Activated naive CD4-positive, alpha-beta T cell treated with anti-CD3 and anti-CD28 coated beads, Interleukin-2, amount 50 U/mL, for 72 hours (primary cell): ENCODE measurements at places on chromosomes 1 and 21. TPM values are rescaled to one million over a fixed set of nuclear protein-coding genes. Genes with fewer than 3 reads are reported as not detected.

DNA sequence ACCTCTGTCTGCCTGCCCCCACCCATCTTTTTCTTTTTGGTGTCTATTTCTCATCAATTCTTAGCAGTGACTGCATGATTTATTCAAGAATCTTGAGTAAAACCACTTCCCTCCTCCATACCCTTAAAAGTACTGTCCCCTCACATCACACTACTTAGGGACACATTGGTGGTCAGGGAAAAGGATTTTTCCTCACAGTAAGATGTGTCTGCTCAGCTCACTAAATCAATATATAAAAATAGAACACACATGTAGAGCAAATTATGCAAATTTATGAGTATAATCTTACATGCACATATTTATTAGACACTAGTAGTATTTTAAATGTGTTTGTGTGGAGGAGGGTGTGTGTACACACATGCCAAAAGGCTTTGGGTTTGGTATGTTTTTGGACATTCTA lies 202.0 kb downstream of the PBX1 start:
- no peak for DNase-seq

SCCPDH gene
- 13.5 TPM for total RNA-seq

SPRR3 gene
- not detected for total RNA-seq

DNA sequence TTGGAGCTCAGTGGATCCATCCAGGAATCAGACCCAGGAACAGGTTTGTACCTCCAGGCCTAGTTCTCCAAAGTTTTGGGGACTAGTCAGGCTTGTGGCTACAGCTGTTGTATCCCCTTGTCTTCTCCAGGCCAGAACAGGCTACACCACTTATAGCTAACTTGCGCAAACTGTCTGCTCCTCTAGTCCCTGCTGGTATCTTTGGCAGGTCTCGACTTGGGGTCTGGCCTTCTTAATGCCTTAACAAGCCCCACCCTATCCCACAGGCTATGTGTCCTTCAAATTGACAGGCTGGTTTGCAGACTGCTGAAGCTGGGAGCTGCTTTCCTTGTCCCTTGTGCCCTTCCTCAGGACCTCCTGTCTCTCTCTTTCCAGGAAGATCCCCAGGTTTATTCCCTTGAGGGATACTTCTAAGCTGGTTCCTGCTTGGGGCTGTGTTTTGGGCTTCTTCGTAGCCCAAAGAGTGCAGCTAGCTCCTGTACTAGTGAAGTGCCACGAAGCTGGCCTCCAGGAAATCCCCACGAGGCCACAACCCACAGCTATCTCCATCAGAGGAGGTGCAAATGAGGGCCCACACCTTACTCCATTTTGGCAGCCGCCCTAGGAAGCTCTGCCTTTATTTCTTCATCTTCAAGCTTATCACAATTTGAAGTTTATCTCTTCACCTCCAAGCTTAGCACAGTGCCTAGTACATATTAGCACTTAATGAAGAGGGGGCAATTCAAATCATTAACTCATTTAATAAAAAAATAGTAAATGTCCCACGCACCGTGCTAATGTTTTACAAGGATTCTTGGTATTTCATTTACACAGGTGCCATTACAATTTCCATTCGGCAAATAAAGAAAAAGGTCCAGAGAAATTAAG lies 683 bp upstream of the DMAP1 start:
- no peak for DNase-seq

DNA sequence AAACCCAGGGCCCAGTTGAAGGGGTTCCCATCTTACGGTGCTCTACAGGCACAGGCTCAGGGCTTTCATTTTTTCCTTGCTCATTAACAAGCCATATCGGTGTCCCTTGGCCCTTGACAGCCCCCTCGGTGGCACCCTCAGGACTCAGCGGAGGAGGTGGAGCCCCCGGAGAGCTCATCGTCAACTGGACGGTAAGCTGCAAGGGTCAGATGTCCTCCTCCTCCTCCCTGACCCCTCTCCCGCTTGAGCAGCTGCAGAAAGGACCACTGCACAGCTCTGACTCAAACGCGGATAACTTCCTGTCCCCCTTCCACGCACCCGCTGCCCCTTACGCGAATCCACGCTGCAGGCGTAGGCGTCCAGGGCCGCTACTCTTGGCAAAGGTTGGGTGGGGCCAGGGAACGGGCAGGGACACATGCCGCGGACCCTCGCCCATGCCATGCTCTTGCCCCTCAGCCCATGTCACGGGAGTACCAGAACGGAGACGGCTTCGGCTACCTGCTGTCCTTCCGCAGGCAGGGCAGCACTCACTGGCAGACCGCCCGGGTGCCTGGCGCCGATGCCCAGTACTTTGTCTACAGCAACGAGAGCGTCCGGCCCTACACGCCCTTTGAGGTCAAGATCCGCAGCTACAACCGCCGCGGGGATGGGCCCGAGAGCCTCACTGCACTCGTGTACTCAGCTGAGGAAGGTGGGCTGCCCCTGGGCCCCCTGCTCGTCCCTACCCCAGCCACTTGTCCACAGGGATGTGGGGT lies 14.7 kb downstream of the TMEM81 start:
- DNase-seq, result no peak

GRCh38 chr1:212207822-212208520 lies 77.2 kb upstream of the PPP2R5A start:
- no peak for DNase-seq

DNA sequence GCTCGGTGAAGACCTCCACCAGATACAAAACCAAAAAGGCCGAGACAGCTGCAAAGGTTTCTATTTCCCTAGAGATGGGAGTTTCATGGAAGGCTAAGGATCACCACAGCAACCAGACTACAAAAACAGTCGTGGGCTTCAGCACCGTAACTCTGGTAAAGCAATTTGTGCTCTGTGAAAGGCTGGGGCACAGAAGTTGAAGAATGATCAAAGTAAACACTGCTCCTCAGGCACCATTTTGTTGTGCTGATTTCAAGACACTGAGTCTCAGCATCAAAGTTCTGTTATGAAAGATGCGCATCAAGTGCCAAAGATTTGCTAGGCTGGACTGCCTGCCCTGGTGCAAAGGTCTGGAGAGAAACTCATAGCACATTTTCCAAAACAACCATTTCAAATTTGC lies 116.2 kb downstream of the TGFBR3 start:
- DNase-seq, result no peak

- DNase-seq, result no peak
These were observed 197.6 kb downstream of the LIPI start for GRCh38 chr21:14013056-14013603.

DNA sequence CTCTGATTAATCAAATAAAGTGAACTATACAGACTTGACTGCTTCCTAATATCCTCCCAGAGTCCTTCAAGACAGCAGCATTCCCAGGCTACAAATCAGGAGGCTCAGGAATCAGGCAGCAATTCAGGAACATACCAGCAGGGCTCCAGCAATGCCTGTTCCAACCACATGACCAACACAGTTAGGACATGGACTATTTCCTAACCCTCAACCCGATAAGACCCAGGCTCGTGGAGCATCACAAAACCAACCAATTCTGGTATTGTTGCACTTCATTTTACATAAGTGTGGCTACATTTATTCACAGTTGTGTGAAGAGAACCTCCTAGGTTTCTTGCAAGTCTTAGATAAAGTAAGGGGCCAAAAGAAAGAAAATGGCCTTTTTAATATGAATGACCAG lies 546.2 kb upstream of the ADGRL2 start:
- DNase-seq, result no peak

DNA sequence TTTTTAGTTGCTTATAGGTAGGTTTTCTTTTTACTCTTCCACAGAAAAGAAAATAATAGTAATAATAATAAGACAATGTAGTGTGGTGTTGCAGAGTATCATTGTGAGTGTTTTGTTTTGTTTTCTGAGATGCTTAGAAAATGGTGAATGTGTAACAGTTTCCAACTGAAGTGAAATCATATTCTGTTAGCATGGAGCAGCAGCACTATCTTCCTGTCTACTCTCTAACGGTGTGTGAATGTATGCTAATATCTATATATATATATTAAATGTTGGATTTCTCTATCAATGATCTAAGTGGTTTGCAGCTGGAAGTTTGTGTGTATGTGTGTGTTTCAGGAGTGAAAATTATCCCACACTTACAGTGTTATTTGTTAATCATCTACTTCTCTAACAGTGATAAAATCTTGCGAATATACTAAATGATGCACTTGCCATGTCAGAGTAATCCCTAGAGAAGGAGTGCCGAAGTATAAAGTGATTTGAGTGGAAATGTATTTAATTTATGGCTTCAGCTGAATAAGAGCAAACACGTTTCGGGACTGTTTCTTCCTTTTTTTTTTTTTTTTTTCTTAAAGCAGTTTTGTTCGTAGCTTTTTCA lies 377 bp downstream of the SAMD13 start:
- no peak for DNase-seq

- no peak for DNase-seq
These were observed 633 bp upstream of the PPFIA4 start for GRCh38 chr1:203025686-203026030.

GRCh38 chr1:234260578-234260977 lies 112.7 kb upstream of the COA6 start:
- DNase-seq, result no peak

DNA sequence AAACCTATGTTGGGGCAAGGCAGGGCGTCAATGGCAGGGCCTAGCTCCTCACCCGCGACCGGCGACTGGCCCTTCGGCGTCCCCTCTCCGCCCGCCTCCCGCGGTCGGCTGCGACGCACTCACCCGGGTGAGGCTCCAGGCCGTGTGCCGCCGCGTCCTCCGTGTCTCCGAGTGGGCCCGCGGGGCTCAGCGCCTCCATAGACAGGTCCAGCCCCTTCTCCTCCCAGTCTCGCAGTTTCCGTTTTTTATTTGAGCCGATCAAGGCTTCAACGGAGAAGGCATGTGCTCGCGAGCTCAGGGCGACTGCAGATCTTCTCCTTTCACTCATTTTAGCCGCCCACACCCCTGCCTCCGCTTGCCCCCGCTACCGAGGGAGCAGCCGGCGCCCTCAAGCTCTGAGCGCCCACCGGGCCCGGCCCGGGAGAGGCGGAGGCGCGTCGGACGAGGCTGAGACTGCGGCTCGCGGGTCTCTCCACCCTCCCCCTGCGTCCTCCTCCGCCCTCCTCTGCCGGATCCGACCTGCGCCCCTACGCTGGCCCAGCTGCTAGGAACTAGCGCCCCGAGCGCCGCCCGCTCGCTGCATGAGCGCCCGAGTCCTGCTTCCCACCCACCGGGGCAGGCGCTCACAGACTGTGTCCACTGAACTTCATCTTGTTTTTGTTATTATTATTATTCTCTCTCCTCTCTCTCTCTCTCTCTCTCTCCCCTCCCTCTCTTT lies 516 bp downstream of the TBX15 start:
- no peak for DNase-seq

TMEM82 gene
- total RNA-seq, result not detected

- DNase-seq, result no peak
These were observed 17.2 kb upstream of the PSMA5 start for GRCh38 chr1:109443476-109443875.

- DNase-seq, result no peak
These were observed 678.1 kb upstream of the CXADR start for GRCh38 chr21:16834791-16835190.

DNA sequence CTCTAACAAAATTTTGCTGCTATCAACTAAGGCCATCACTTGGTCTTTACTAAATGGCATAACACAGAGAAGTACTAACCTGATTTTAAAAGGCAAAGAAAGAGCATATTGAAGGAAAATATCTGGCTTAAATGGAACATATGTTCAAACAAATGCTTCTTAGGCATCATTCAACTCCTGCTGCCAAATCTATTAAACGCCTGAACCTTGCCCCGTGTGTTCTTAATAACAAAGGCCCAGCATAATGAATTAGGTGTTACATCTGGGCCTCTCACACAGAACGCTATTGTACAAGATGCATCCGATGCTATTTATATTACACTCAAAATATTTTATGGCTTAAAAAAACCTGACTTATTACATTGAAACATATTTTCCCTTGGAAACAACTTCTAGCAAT lies 48.4 kb downstream of the B3GALNT2 start:
- DNase-seq, result no peak

DNA sequence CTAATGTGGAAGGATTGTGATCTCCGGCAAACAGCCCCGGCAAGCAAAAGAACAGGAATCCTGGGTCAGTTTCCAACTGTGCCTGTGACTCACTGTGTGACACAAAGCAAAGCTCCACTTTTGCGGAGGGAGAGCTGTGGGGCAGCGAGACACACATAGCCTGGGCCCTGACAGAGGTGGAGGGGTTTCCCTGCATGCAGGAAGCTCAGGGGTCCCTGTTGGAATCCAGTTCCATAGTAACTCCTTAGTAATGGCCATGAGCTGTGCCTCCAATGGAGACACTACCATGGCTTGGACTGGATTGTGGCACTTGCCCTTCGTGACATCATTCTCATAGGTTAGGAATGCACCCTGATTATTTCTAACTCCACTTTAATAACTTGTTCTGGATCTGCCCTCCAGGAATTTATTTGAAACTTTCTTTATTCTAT lies 47.0 kb upstream of the ATF3 start:
- no peak for DNase-seq

BATF3 gene
- total RNA-seq, result 14.0 TPM

GRCh38 chr1:80083892-80084291 lies 1077.4 kb upstream of the ADGRL4 start:
- no peak for DNase-seq

DNA sequence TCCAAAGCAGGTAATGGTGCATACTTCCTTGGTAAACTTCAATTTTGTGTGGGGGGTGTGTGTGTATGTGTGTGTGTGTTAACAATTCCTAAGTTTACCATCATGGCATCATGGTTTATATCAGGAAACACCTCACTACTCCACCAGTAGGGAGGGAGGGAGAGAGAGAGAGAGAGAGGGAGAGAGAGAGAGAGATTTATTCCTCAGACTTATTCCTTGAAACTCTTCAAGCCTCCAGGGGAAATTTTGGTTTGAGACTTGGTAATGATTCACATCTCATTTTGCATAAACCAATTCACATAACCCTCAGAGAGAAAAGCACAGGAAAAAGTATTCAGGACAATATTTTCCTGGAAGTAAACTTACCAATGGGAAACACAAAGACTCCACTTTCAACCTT lies 115.0 kb downstream of the TTLL7 start:
- DNase-seq, result no peak

SIPA1L2 gene
- total RNA-seq, result 10.8 TPM

GRCh38 chr1:77182083-77182482 lies 37.1 kb downstream of the PIGK start:
- no peak for DNase-seq

GRCh38 chr21:36591326-36591970 lies 107.5 kb upstream of the SIM2 start:
- no peak for DNase-seq

LCE3D gene
- not detected for total RNA-seq

KIF26B gene
- total RNA-seq, result 0.25 TPM

GRCh38 chr1:244460197-244460596 lies 876 bp upstream of the CATSPERE start:
- DNase-seq, result no peak

- DNase-seq, result no peak
These were observed 48.0 kb downstream of the IL6R start for GRCh38 chr1:154453161-154453560.

- DNase-seq, result no peak
These were observed 345.7 kb upstream of the RUNX1 start for GRCh38 chr21:35394634-35395369.

DNA sequence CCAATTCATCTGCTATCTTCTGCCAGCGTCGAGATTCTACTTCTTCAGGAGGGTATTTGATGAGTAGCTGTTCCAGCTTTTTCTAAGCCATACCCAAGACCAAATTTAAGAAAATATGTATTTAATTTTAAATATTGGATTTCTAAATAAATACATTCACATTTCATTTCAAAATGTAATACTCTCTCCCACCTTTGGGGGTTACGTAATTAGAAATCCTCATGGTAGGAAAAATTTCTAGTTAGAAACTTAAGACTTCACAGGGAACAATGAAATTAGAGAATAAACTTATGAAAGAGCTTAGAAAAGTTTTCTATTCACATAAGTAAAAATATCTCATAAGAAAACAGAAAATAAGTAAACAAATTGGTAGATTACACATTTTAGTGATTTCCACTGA lies 102.9 kb downstream of the ZZZ3 start:
- DNase-seq, result no peak

- no peak for DNase-seq
These were observed 161.6 kb downstream of the CHRM3 start for GRCh38 chr1:239547987-239548386.
